ENCODE measurements at places on chromosomes 2 and 18.

GRCh38 chr2:24253303-24253919 lies 78.6 kb downstream of the FAM228A start:
- DNase-seq = peak; percentile 39

DNA sequence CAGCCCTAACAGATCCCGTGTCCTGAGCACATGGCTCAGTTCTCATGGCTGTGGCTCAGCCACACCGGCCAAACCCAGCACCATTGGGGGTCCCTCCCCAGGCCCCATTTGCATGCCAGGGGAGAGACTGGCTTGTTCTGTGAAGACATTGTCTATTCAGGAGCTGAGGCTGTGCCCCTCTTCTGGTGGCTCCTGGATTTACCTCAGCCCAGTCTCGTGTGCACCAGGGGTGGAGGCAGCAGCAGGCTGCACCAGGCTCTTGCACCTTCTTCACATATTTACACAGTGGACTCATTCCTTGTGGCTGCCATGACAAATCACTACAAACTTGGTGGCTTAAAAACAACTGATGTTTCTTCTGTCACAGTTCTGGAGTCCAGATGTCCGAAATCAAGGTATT lies 92.4 kb upstream of the ITGA6 start:
- DNase-seq = no peak

DNA sequence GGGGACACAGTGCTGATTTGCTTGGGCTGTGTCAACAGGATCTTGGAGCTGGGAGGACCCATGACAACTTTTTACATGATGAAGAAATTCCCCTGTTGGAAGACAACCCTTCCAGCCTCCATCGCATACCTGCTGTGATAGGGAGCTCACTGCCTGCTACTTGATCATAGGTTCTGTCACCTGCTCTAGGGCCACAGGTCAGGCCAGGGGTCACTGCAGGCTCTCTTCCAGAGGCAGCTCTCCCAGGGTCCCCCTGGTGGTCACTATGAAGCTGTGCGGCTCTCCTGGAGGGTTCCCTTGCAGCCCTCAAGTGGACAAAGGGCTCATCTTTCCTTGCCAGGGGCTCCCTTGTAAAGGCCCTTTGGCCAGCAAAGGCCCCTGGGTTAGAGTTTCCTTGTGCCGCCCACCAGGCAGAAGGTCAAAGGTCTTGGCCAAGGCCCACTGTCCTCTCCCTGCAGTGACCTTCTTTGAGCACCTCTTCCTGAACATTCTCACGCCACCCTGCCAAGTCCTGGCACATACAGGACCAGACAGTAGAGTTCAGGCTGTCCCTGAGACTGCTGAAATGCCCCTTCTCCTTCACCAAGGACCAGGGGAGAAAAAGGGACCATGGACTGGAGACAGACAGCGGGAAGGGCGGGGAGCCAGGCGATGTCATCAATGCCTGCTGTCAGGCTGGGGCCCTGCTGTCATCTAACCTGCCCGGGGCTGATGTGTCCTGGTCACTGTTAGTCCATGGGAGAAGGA lies 345.1 kb downstream of the DYSF start:
- peak; percentile 52 for DNase-seq

GRCh38 chr2:36432479-36432878 lies 76.9 kb downstream of the CRIM1 start:
- DNase-seq = no peak

DNA sequence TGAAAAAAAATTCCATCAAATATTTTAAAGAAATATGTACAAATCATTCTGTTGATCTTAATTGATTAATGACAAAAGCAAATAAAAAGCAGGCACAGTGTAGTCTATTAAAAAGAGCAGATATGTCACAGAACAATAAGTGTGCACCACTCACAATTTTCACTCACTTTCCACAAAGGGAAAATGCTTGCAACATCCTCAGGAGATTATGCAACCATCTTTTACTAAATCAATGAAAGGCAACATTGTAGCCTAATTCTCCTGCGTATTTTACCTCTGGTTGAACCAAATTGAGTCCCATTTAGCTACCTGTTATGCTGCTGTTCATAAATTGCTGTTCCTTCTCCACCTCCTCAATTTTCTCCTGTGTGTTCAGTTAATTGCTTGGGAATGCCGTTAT lies 1346.8 kb upstream of the PIK3C3 start:
- DNase-seq = no peak

DNA sequence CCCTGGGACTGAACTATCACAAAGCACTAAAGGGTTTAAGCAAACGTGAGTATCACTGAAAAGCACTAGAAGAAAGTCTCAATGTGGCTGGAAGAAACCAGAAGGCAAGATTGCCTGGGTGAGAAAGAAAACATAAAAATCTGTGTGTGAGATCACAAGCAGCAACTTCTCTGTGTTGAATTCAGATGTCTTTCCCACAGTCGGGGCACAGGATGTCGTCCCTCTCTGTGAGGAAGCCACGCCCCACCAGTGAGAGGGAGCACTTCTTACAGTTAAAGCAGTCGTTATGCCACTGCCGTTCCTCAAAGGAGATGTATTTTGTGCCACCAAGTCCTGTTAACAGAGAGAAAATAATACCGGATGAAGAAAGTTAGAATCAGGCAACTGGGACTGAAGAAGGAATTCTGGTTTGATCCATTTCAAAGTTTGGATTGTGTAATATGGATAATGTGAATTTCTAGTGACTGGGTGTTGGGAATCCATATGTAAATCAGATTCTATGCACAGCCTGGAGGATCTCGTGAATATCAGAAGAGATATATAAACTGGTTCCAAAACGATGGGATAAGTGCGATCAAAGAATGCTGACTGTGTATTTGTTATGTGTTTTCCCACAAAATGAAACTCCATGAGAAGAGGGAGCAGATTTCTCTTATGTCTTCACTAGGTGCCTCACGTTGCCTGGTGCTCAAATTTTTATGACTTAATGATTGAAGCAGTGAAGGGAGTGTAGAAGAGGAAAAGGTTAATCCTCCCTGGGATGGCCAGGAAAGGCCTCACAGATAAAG lies 24.0 kb downstream of the C2orf49 start:
- no peak for DNase-seq

DNA sequence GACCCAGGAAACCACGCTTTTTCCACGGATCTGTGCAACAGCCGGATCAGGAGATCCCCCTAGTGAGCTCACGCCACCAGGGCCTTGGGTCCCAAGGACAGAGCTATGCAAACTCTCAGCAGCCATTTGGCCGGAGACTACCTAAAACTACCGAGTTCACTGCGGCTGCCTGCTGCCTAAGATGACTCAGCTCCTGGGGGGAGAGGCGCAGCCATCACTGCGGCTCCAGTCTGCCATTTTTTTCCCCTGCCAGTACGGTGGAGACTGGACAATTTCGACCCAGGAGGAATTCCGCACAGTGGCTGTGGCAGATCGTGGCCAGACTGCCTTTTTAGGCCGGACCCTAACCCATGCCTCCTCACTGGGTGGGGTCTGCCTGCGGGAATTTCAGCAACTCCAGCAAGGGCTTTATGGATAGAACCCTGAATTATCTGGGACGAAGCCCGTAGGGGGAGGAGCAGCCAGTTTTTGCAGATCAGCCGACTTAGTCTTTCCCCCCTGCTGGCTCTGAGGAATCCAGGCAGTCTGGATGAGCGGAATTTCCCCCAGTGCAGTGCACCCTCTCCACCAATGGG lies 424.9 kb upstream of the UBE2E3 start:
- no peak for DNase-seq

DNA sequence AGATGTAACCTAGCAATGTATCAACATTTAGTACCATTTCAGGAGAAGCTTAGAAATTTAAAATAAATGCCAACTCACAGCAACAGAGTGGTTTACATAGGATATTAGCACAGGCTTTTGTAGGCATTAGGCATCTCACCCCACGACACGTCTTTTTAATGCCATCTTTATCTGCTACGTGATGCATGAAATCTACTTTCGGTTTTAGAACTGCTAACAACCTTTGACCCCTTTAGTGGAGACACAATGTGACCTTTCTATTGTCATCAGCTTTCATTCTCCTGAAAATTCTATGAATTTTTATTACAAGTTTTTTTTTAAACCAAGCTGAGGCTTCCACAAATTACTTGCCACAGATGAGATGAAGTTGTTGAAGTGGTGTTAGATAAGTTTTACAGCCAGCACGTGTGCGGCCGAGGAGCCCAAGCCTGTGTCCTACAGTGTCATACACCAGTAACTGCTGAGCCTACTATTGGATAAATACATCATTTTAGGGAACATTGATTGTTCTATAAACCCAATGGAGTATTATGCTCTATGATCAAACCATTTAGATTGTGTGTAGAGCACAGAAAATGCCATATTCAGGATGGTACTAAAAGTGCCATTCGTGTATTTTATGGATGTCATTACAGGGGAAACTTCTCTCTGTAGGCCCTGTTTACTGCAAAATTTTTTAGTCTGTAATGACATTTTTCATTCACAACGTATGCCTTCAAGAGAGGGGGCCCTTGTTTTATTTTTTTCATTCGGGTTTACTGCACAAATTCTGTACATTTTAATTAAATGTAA lies 151.6 kb downstream of the PTGR3 start:
- DNase-seq = no peak

DNA sequence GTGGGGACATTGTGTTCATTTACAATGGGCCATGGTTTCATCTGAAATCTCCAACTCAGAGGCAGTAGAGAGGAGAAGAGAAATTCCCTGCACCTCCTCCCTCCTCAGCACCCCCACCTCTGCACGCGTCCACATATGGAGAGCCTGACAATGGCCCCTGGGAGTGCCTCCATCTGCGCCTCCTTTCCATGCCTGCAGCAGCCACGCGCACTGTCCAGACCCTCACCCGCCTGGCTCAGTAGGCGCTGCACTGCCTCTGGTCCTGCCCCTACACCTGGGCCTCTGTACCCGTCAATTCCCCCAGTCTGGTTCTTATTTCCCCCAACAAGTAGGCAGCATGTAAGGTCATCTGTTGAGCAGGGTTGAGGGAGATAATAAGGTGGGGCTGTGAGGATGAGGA lies 23.8 kb downstream of the MPHOSPH10 start:
- no peak for DNase-seq

DNA sequence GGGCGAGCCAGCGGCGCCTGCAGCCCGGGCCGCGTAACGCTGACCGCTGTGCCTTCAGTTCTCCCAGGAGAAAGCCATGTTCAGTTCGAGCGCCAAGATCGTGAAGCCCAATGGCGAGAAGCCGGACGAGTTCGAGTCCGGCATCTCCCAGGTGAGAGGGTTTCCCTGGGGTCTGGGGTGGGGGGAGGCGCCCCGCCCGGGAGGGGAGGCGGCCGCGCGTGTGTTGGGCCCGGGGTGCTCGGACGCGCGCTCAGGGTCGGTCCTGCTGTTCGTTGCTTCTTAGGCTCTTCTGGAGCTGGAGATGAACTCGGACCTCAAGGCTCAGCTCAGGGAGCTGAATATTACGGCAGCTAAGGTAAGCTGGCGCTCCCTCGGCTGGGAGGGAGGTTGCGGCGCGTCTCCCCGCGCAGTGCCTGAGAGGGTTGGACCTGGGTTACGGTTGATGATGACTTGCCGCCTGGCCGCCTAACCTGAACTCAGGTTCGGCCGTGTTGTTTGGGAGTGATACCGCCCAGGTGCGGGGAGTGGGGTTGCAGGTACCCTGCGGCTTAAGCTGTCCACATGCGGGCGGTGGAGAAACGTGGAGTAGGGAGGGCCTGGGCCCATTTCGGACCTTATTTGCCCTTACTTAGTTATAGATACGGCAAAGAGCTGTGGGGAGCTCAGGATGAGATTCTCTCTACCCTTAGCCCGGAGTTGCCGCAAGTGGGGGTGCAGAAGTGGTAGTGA lies 638 bp downstream of the RPS7 start:
- DNase-seq = peak; percentile 18

DNA sequence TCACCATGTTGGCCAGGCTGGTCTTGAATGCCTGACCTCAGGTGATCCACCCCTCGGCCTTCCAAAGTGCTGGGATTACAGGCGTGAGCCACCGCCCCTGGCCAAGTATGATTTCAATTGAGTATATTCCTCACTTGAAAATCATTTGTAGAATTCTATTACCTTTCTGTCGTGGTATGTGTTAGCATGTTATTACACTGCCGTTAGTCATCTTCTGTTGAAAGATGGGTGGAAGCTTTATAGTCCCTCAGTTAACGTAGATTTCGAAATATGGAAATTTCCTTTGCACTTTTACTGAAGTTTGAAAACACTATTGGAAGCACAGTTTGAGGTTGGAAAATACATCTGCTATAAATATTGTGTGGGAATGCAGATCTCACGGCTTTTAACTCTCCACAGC lies 14.7 kb downstream of the NIFK start:
- peak; percentile 87 for DNase-seq

DNA sequence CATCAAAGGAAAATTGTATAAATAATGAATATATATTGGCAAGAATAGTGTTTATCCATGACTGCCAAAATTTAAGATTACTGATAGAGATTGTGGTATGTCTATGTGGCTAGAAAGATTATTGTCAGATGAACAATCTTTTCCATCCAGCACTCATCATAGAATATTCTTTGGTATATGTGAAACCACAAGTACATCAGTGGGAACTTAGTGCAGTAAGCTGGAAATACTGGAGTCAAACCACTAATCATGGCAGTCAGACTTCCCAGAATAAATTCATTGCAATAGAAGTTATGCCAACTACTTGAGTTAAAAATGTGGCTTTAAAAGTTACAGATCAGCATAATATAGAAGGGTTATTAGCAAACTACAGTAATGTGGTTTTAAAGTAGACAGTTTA lies 310.3 kb downstream of the GULP1 start:
- peak; percentile 88 for DNase-seq

DNA sequence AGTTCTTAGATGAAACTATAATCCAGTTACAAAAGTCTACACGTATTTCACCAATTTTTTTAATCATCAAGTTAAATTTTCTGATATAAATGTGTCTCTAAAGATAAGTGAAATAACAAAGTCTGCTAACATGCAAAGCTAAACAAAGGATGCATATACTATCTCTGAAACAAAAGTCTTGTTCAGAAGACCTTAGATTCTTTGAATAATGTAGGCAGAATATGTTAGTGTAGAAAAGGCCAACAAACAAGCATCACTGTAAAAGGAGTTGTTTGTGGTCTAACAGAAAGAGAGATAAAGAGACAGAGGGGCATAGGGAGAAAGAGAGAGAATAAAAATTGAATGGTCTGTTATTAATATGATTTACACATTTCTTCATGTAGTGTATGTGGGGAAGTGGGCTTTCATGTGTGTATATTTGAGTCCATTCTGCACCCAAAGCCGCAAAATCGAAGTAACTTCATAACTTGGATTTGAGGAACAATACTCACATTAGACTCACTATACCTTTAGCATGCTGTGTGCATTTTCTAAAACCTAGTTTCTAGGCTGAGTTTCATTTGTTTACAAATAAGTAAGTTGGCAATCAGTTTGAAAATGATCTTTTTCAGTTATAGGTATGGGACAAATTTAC lies 734.8 kb upstream of the REG3G start:
- no peak for DNase-seq

DNA sequence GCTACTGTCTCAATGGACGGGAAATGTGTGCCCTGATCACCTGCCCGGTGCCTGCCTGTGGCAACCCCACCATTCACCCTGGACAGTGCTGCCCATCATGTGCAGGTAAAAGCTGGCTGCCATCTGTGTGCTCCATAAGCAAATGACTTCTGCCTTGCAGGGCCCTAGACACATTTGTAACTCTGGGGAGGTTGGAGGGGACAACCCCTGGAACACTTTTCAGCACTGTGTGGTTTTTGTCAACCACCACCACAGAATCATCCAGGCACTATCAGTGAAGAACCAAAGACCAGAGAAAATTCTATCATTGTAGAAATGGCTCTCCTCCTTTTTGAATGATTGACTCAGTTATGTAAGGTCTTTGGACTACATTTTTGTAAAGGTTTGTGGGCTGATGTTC lies 84.3 kb downstream of the FEZ2 start:
- DNase-seq = no peak

Measured in EH (cell line).